ENCODE measurements at places on chromosomes 7 and 10.

DNA sequence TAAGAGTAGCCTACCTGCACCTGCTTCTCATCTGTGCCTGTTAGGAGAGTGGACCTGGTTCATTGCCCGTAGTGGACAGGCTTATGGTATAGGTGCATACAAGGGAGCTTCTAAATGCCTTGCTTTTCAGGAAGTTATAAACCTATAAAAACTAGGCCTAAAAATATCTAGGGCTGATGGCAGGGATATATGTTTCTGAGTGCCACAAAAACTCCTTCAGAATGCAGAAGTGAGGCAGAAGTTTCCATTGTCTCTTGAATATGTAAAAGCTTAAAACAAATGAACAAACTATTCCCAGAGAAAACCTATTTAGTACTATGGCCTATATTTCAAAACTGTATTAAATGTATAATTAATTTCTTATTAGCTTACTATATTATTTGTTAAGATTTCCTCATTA, 91.8 kb downstream of the RNLS start:
- DNase-seq, result no peak

GRCh38 chr10:36248304-36248981, 606.3 kb upstream of the FZD8 start:
- DNase-seq, result no peak

- no peak for DNase-seq
Observed at GRCh38 chr10:112782200-112782907, 167.7 kb upstream of the TCF7L2 start.

- DNase-seq, result no peak
Observed at GRCh38 chr7:17632384-17632783, 307.9 kb downstream of the SNX13 start.

DNA sequence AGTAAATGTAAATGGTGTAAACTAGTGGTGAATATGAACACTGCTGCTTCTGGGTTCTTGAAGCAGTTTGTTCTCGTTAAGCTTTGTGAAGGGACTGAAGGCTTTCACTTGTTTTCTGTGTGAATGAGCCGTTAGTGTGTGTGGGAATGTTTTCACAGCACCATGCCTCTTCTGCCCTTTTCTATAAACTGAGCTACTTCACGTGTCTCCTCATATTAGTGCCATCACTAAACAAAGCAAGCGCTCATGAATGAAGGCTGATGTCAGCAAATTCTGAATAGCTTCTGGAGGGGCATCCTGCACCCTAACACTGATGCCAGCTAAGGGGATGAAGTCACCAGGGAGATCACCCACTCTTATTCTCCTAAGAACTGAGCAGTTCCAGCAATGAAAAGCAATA, 205.6 kb upstream of the ETV1 start:
- no peak for DNase-seq

GRCh38 chr10:51879238-51879637, 179.8 kb upstream of the CSTF2T start:
- peak; percentile 67 for DNase-seq

DNA sequence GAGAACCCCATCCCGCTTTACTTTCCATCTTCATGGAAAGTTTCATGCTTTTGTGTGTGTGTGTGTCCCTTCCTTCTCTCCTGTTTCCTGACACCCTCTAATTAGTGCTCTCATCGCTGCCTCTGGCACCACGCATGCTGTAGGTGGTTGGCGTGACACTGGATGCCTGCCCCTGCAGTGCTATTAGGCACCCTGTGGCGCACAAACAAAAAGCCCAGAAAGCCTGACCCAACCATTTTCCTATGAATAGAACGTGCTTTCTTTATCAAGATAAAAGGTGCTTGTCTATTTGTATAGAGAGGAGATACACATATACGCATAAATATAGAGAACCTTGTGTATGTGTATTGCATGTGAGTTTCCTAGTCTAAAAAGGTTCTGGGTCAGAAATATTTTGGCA, 120.8 kb upstream of the CDCA7L start:
- no peak for DNase-seq

DNA sequence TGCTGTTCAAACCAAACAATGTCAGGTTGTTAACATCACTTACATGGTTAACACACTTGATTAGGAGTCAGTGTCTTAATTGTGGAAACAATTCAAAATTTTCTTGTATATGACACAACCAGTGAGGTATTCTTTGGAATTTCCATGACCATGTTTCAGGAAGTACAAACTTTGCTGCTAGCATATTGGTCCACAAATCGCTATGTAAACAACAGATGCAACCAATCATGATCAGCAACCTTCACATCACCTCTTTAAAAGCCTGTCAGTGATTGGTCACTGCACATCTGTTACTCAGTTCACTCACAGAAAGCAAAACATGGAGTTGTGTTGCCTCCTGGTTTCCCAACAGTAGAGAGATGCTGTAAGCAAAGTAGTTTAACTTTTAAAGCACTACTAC, 108.9 kb upstream of the FAM3C start:
- DNase-seq, result no peak
